ENCODE measurements at places on chromosomes 4 and X.

DNA sequence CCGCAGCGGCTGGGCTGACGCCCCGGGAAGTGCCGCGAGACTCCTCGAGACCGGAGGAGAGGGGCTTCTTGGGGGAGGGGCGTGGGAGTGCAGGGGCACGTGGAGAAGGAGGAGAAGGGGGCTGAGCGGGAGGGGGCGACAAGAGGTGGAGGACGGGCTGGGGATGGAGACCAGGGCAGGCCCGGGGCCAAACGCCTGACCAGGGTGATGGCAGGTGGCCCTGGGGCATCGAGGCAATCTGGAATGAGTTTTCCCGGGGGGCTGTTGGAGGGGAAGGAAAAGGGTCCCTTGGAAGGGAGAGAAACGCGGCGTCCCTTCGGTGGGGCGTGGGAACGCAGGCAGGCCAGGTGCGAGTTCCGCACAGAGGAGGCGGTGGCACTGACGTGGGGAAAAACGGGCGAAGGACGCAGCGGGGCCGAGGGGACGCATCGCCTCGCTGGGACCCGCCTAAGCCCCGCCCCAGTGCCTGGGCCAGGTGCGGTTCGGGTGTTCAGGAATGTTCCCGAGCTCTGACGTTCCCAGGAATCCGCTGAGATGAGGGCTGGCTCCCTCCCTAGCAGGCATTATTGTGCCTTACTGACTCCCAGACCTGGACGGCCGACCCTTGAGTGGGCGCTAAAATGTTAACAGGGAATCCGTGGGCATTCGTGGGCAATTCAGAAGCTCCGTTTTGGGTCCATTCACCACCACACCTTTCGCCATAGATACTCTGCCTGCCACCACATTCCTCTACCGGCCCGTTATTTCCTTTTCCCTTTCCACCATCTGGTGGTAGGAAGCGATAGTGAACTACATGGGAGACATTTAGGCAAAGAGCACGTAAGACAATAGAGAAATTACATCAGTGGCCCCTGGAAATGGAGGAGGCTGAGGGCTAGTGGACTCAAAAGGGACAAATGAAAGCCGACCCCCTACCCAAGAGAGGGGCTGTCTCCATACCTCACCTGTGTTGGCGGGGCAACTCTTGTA lies 795 bp upstream of the SH3KBP1 start:
- no peak for DNase-seq

DNA sequence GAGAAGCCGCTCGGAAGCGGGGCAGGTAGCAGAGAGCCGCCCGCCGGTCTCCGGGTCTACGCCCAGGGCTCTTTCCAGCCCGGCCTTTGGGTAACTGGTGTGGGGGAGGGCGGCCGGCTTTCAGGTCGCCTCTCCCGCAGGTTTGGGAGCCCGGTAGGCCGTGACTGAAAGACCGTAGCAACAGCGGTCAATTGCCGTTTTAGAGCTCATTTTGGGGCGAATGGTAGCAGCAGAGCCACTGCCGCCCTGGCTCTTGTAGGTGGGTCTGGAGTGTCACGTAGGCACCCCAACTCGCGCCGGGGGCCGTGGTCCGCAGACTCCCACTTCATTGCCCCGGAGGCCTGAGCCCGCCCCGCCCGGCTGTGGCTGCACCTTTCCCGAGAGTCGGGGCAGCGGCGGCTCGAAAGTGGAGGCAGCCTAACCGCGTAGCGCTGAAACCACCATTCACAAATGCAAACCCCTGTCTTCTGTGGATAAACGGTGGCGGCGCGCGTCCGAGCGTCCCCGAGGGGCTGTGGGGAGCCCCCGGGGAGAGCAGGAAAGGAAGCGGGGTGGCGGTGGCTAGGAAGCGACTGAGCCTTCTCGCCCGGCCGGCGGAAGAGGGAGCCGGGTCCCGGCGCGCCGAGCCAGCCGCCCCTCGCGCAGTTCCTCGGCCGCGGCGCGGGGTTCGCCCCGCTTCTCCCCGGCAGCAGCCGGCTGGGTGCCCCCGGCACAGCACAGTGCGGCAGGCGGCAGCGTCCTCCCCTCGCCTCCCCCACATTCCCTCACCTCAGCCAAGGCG lies 2185.1 kb upstream of the TENM3 start:
- DNase-seq = no peak

GRCh38 chrX:49876750-49877149 lies 2.5 kb upstream of the USP27X start:
- DNase-seq = no peak

GRCh38 chrX:15524417-15524816 lies 23.8 kb downstream of the BMX start:
- DNase-seq = no peak

DNA sequence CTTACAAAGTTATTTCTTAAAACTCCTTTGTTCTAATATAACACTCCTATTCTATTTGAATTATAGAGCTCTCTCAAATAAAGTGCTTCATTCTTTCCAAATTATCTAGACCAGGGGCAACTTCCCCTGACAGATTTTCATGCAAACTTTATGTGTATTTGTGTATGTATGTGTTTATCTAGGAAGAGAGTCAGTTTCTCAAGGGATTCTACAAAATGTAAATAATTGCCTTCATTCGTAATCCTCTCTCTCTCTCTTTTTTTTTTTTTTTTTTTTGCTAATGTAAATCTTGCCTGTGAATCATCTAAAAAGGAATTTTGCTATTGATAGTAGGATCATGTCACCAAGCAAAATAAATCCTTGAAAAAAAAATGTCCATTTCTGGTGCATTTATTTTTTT lies 38.9 kb upstream of the RBPJ start:
- no peak for DNase-seq

DNA sequence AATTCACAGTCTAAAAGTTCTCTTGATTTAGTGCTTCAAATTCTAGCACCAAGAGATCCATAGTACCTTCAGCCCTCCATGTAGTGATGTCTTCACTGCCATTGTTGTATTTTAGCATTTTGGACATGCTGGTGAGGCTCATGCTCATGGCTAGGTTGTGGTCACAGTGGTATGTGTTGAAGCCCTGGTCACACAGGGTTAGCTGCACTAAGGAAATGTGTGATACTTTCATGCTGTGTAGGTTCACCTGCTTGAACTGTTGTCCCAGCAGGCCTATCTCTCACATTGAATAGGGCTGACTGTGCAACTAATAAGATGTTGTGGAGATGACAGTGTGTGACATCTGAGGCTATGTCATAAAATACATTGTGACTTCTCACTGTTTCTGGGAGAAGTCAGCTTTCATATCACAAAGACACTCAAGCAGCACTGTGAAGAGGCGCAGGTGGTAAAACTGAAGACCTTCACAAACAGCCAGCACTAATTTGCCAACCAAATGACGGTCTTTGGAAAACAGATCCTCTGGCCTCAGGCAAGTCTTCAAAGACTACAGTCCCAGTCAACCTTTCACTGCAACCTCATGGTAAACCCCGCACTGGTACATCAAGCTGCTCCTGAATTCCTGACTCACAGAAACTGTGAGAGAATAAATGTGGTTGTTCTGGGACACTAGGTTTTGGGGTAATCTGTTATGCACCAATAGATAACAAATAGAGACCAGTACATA lies 17.4 kb upstream of the ADH4 start:
- DNase-seq = no peak

DNA sequence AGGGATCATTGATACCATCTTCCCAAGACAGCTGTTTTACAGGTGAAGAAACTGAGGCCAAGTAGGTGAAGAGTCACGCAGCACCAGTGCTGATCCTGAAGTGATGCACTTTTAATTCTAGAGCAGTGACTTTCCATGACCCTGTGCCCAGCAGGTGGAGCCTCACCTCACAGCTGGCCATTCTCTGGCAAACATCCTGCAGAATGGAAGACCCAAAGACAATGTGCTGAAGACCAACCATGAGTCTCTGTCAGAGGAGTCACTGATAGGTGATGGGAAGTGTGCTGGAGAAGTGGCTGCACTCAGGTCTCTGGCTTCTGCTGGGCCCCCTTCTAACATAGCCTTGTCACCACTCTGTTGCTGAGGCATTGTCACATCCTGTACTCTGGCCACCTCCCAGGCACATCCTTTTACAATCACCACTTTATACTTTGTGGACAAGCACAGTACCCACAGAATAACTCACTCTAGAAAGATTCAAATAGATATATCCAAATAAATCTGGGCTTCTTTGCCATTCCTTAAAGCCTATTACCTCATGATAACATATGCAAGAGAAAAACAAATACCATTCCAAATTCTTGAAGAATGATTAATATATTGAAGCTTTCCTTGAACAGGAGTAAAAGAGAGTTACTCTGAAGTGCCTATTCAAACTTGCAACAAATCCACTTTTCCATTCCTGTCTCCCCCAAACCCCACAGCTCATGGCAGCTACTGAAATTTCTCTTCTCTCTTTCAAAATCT lies 64.1 kb upstream of the SCOC start:
- no peak for DNase-seq

- no peak for DNase-seq
Observed at GRCh38 chrX:28188526-28188925, 207.3 kb upstream of the DCAF8L1 start.

GRCh38 chrX:5810636-5811035 lies 418.0 kb downstream of the NLGN4X start:
- no peak for DNase-seq
